WTC11 (cell line): ENCODE measurements at places on chromosomes 13 and 19.
A peak's percentile ranks its signal among the peaks of the same experiment; 100 is the strongest.

- DNase-seq, result no peak
These were observed 15.2 kb downstream of the INTS6 start for GRCh38 chr13:51437550-51438127.

DNA sequence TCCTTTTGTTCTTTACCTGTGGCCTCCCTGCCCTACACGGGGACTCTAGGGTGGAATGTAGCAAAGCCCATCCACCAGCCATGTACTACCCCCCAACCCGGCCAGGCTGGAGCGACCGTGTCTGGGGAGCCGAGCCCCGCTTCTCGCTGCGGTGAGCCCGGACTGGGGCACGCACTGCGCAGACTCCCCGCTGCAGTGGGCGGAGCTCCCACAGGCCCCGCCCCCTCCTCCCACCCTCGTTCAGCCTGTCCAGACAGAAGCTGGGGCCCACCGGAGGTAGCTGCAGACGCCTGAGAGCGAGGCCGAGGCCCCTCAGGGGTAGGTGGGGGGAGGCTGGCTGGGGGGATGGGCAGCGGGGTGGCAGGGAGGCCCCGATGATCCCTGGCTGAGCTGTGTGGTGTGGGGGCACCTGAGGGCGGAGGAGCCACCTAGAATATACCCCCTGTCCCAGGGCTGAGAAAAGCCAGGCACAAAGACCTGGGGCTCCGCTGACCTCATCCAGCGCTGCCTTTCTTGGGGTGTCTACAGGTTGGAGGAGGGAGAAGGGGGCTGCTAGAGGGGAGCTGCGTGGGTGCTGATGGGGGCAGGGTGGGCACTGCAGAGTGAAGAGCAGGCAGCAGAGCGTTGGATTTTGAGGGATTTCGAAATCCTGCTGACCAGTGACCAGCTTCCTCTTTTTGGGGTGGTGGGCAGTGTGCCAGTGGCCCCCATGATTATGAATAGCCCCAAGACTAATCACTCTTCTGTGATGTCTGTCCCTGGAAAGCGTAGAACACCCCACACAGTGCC, 17.3 kb downstream of the PLD3 start:
- peak; percentile 89 for DNase-seq

GRCh38 chr13:65803530-65804392, 1426.4 kb downstream of the PCDH9 start:
- no peak for DNase-seq

DNA sequence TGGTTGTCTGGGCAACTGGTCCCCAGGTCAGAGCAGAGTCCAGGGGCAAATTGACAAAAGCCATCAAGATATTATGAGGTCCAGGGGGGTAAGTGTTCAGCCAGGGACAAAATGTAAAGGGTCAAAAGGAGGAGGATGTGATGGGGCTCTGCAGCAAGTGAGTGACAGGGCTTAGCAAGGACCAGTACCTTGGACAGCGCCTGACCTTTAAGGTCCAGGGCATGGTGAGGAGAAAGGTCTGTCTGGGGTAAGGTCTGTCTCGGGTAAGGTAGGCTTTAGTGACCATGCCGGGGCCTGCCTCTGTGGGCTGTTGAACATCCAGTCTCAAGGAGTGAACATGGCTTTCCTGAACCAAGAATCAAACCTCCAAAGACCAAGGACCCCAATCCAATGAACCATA, 6.3 kb upstream of the ZNF358 start:
- peak; percentile 63 for DNase-seq

- no peak for DNase-seq
These were observed 518 bp downstream of the FLT3LG start for GRCh38 chr19:49474542-49474924.

- no peak for DNase-seq
These were observed 36.2 kb downstream of the WASF3 start for GRCh38 chr13:26593661-26594060.

DNA sequence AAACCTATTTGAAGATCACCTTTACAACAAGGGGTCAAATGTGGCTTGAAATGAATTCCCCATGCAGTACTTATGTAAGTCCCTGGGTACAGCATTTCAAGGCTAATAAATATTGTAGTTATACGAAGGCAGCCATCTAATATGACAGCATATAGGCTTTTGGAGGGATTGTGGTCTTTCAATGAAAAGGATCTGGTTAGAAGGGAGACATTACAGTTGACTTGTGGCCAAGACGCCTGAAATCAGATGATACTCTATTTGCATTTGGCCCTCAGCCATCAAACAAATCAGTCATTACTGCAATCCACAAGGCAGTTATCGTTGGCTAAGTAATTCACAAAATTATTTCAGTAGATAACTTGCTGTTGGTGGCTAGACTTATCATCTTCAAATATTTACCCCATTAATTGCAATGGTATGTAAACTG, 242.7 kb downstream of the DCLK1 start:
- DNase-seq, result no peak

- DNase-seq, result no peak
These were observed 45.6 kb upstream of the WDFY2 start for GRCh38 chr13:51538591-51539179.

DNA sequence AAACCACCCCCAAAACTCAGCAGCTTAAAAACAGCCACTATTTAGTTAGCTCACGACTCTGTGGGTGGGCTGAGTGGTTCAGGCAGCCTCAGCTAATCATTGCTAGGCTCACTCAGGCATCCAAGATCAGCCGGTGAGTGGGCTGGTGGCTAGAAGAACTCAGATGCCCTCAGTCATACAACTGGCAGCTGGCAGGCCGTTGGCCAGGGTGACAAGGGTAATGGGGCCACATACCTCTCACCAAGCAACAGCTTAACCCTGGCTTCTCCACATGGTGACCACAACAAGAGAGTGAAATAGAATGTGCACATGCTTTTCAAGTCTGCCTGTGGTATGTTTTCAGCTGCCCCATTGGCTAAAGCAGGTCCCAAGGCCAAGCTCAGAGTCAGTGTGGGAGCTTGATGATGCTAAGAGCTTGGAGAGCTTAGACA, 435.4 kb upstream of the TSHZ3 start:
- DNase-seq, result no peak

DNA sequence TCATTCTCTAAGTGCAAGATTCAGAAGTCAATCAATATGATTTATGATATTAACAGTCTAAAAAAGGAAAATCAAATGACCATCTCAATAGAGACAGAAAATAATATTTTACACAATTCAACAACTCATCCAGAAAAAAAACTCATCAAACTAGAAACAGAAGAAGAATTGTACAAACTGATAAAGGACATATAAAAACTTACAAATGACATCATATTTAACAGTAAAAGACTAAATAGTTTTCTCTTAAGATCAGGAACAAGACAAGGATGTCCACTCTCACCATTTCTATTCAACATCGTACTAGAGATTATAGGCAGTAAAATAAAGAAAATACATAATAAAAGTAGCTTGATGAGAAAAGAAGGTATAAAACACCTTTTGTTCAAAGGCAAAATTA, 527.3 kb downstream of the DACH1 start:
- no peak for DNase-seq

GRCh38 chr13:49292742-49293486, 45.2 kb downstream of the CDADC1 start:
- no peak for DNase-seq

DNA sequence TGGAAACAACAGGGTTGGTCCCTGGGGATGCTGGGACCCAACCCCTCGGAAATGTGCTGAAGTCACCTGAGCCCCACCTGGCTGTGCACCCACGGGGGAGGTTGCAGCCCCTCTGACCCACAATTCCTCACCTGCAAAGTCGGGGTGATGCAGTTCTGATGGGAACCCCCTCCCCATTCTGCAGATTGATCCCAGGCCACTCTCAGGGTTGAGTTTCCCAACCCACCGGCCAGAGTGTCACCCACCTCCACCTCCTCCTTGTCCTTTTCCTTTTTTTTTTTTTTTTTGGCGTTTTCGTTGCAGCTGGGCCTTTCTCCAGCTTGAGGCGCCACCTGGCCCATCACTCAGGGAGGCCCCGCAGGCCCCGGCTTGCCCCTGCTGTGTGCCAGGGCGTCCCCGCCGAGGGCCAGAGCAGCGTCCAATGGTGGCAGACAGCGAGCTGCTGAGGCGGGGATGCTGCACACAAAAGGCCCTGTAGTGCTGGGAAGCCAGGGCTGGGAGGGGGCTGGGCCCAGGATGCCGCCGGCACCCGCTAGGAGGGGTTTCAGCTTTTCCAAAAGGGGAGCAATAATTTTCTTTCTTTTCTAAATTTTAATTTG, 4.6 kb downstream of the PIK3R2 start:
- peak; percentile 59 for DNase-seq

DNA sequence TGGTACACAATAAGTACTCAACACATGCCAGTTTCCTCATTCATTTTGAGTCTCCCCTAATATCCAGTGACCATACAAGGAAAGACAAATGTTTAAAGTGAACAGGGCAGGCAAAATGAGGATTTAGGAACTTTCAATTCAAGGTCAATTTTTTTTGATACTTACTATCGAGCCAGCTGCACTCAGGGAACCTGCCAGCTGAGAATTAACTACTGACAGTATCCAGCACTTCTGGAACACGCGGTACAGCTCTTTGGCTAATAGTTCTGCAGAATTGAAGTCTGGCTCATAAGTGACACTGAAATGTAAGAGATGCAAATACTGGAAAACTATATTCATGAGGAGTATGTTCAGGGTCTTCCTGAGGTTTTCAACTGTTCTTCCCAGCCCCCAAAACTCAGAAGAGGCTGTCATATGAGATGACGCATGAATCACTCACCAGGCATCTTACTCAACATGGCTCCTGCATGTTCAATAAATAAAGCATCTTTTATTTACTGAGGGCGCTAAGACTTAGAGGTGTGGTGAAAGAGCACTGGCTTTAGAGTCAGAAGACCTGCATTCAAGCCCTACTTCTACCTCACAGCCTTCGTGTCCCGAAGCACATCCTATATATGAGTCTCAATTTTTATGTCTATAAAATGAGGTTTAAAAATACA, 25.6 kb downstream of the RUBCNL start:
- DNase-seq, result no peak

DNA sequence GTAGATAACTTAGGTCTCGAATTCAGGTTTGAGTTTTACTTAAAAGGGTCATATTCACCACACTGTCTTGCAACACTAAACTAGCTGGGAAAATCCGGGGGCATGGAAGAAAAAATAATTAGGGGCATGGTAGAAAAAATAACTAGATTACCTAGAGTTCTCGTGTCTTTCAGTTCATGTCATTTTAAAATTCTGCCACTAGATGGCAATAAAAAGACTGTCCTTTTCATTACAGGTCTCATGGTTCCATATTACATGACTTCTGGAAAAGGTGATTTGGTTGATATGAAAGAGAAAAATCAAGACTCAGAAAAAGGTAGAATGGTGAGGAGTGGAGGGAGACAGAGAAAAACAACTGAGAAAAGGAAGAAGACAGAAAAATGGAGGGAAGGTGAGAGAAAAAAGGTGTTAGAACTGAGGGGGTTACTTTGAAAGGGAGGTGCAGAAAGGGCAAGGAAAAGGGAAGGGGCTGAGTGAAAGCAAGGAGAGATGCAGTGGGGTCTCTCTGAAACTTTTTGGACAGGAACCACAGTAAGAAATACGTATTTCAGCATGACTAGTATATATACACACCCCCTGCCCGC, 299.0 kb downstream of the KLF12 start:
- no peak for DNase-seq

GRCh38 chr13:97843189-97843588, 110.3 kb upstream of the IPO5 start:
- no peak for DNase-seq

DNA sequence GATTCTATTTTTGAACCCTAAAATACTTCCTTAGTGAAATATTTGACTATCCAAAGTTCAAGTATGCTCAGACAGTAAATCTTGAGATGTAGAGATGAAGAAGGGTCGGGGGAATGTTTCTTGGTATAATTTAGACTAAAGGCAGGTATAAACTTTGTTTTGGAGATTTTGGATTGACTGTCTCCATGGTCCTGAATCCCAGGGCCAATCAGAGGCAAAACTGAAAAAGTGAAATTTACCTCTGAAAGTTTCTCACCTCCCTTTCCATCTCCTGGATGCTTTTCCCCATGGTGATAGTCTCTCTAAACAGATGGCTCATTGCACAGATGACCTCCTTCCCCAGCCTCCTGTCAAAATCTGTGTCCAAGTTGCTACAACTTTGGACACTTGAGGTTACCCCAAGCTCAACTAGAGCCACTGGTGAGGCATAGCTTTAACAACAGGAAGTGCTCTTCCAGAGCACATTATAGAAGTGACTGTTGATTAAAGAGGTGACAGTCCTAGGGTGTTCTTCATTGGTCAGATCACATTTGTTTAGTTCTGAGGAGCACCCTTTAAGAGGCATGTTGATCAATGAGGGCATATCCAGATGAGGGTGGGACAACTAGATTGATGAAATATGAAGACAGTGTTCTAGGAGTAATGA, 128.4 kb downstream of the AKAP11 start:
- no peak for DNase-seq

DNA sequence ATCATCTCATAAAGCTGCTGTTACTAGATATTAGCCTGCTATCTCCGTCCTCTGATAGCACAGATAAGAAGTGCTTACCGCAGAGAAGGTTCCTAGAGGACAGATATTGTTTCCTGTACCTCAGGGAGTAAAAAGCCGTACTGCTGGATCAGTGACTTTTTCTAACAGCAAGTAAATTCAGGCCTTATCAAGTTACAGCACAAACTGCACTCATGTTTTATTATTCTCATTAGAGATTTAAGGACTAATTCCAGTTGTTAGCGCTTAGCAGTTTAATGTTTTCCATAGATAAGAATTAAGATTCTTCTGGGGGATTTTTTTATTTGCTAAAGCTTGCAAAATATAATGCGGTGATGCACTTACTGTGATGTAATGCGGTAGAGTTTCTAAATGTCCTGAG, 119.0 kb upstream of the OBI1 start:
- no peak for DNase-seq

DNA sequence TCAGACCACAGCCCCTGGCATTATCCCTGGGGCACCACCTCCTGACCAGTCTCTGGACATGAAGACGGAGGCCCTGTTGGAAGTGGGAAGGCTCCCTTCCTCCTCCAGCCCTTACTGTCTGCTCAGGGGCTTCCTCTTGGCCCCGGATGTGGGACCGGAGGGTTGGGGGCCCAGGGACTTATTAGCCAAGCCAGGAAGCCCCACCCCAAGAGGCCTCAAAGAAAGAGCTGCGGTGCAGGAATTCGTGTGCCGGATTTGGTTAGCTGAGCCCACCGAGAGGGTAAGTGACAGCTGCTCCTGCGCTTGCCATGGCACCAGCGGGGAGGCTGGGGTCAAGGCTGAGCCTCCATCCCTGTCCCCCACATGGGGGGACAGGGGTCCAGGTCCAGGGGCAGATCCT, at the start of gene RETN:
RETN (plus strand) TSS at position 208 of the 400 bp plus-strand sequence. CDS start 278 bp downstream, outside the sequence.
- DNase-seq, result no peak
